ENCODE measurements at places on chromosomes 16 and 17.

GRCh38 chr17:68776451-68776850 lies 175.3 kb upstream of the FAM20A start:
- DNase-seq: no peak

DNA sequence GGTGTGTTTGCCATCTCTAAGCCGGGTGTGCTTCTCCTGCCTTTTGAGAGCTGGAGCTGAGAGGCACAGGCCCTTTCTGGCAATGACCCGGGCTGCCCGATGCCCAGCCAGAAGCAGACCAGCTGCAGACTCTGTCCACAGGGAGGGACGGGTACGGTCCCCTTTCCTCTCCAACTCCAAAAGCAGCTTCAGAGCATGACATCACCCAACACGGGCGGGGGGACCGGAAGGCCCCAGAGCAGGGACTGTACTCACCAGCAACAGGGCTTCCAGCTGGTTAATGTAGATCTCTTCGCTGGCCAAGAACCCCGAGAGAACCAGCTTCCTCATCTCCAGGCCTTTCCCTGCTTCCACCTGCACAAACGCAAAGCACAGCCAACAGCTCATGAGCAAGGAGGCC lies 79.4 kb downstream of the ABR start:
- no peak for DNase-seq

DNA sequence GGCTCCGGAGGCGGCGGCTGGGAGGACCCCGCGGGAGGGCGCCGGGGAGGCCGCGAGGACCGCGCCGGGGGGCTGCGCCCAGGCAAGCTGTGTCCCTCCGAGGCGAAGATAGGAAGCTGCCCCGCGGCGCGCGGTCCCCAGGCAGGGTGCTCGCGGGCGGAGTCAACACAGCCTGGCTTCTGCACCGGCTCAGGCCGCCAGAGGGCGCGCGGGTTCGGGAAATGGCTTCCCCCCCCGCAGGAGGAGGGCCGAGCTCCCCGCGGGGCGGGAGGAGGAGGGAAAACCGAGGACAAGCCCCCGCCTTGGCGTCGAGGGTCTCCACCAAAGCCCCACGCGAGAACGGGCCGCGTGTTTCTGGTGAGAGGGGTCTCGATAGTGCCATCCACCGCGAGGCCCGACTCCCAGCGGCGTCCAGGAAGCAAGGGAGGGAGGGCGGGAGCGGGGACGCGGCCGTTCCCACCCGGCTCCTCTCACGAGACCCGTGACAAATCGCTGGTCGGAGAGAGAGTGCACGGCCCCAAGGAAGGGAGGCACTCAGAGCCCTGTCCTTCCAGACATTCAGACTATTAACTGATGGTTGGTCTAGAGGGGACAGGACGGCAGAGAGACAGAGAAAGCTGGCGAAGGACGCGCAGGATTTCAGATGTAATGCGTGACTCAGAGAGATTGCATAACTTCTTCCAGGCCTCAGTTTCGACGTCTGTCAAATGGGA lies 64.4 kb upstream of the DNAJA2 start:
- peak; percentile 96 for DNase-seq

DNA sequence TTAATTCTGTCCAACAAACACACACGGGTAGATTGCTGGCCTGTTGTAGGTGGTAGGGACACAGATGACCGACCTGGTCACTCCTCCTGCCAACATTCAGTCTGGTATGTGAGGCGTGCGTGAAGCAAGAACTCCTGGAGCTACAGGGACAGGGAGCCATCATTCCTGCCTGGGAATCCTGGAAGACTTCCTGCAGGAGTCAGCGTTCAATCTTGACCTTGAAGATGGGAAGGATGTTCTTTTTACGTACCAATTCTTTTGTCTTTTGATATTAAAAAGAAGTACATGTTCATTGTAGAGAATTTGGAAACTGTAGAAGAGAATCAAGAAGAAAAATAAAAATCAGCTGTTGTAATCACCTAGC lies 3.5 kb upstream of the ADGRG3 start:
- no peak for DNase-seq

GRCh38 chr17:11330006-11330405 lies 89.0 kb downstream of the SHISA6 start:
- DNase-seq: no peak

DNA sequence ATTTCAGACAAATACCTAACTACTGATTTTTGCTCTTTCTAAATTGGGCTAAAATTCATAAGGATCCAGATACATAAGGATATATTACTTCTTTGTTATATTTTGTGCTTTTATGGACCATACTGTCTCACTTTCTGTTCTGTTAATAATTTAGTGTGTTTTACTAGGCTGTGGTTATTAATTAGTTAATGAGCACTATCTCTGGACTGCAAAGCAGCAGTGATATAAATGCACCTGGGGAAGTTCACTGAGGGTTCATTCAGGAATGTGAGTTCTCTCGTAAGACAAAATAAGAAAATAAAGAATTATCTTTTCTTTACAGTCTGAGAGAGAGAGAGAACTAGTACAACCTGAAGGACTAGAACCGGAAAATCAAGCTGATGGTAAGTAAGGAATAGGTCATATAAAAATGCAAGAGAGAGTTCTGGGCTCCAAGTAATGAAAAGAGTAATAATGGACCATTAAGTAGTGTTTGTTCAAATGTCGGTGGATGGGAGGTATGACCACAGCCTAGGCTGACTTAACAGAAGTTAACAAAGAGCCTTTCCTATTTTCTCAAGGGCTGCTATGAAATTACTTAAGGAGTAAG lies 55.6 kb downstream of the IKZF3 start:
- no peak for DNase-seq

- DNase-seq: no peak
Observed at GRCh38 chr16:82059983-82060421, 24.9 kb downstream of the HSD17B2 start.

GRCh38 chr17:7445619-7445968 lies 733 bp downstream of the CHRNB1 start:
- DNase-seq: peak; percentile 66

DNA sequence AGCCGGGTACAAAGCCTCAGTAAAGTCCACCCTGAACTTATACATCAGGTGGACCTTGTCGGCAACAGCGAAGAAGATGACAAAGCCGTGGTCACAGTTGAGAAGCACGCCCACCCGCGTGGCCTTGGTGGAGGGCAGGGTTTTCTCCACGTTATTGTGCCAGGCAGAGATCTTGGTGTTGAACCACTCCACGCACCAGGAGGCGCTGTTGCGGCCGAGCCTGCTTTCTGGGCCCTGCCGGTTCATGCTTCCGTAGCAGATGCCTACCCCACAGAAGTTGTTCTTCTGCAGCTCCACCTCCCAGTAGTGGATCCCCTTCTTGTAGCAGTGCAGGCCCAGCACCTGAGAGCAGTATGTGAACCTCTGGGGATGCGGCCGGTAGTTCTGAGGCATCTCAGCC lies 22.1 kb downstream of the TRIM25 start:
- DNase-seq: no peak

GRCh38 chr16:28179354-28179753 lies 32.4 kb downstream of the XPO6 start:
- DNase-seq: no peak

GRCh38 chr17:63931981-63932561 lies at the start of gene CD79B:
CD79B (minus strand) TSS chr17:63932331; CDS start chr17:63932261, 70 bp downstream.
- DNase-seq: peak; percentile 93

GRCh38 chr16:1037394-1038257 lies 34.9 kb upstream of the SSTR5 start:
- no peak for DNase-seq

GRCh38 chr17:78214706-78215061 lies 631 bp downstream of the BIRC5 start:
- DNase-seq: no peak

DNA sequence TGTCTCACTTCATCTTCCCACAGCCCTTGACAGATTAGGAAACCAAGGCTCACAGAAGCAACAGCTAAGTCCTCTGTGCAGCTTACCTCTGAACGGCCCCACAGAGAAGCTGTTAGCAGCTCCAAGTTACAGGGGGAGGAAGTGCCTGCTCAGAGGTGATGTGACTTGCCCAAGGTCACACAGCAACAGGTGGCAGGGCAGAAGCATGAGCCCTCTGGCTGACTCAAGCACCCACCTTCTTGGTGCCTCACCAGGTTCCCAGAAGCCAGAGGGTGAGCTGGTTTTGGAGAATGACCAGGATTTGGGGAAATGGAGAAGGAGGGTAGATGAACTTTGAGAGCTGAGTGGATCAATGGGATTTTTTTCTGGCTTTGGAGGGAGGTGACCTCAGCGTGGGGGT lies 14.0 kb upstream of the RAI1 start:
- DNase-seq: no peak

DNA sequence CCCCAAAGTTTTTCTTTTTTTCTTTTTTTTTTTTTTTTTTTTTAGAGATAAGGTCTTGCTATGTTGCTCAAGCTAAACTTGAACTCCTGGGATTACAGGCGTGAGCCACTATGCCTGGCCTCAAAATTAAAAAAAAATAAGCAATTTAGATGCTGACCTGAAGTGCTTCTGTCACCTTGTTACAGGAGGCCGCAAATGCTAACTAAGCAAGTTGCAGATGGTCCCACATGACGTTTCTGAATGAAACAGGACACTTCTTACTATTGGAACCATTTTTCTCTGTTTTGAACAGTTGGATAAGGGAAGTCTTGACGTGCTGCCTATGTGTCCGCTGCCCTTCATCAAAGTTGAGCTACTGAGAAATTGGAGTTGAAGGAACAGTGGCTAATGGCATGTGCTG lies 8.8 kb downstream of the ANKRD40CL start:
- no peak for DNase-seq

DNA sequence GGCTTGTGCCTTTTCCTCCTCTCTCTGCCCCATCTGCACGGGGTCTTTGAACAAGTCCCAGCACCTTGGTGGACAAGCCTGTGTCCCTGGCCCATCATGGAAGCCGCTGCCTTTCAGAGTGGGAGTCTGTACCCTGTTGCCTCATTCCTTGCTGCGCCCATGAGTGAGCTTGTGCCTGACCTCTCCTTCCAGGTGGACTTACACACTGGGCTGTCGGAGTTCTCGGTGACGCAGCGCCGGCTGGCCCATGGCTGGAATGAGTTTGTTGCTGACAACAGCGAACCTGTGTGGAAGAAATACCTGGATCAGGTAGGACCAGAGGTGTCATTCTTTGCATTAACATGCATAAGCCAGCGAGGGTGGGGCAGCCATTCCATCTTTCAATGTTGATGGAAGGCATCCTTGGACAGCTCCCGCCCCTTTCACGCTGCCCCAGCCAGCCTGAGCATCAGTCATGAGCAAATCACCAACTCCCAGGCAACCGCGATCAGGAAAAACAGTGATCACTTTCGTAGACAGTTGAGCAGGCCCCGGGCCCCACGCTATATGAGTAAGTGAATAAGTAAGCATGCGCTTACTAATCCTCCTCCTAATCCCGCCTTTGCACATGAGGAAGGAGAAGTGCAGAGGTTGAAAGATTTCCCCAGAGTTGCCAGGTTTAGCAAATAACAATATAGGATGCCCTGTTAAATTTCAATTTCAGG lies 36.8 kb downstream of the ATP2C2 start:
- no peak for DNase-seq

- DNase-seq: no peak
Observed at GRCh38 chr16:75258807-75259141, 7.3 kb upstream of the BCAR1 start.

Data from GM13976 (cell line).